ENCODE measurements at places on chromosomes 12 and 14.

GRCh38 chr12:13661005-13661887 is 320.2 kb downstream of the GRIN2B start:
- no peak for DNase-seq

GRCh38 chr12:118374909-118375308 is 1.4 kb upstream of the SUDS3 start:
- DNase-seq = no peak

DNA sequence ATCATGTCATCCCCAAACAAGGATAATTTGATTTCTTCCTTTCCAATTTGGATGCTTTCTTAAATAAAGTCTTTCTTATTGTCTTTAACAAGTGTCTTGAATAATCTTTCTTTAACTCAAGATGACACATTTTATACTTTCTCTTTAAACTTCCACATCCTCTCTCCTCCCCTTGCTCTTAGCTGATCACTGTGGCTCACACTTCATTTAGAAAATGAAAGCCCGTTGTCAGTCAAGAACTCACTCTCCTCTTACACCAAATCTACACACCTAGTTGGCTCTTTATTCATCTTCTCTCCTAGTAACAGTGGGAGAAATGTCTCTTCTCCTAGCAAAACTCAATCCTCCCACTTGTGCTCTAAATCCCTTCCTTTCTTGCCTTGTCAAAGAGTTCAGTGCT is 10.4 kb upstream of the RMST start:
- DNase-seq = no peak

DNA sequence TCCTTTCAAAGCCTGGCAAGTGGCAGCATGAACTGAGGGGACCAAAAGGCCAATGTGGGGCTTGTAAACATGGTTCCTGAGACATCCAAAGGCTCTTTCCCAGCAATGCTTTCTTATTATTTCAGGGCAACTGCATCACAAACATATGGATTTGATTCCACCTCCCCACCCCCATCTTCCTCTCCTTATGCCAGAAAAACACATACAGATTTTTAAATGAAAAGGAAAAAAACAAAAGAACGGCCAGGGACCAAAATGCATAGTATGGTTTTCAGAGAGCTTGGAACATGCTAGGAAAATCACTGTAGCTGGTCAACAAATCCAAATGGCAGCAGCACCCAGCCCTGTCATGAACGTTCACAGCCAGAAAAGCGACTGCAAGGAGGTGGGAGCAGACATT is 167.6 kb downstream of the ANO2 start:
- DNase-seq = no peak

DNA sequence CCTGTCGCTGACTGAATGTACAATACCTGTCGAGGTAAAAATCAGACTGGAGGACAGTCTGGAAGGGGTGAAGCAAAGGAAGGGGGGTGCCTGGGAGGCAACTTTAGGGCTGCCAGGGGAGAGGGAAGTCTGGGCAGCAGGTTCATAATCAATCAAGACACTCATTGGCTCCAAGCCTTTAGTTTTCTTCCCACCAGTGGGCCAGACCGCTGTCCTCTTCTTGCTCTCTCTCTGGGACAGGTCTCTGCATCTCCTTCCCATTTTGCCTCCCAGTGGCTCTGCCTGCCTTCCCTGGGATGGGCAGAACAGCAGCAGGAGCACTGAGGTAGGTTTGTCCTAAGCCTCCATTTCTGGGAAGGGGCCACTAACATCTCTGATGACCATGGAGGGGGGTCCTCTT is 206.5 kb downstream of the TTC8 start:
- DNase-seq = no peak

GRCh38 chr12:107486140-107486892 is 199.3 kb upstream of the PWP1 start:
- no peak for DNase-seq

- no peak for DNase-seq
These were observed 611.0 kb downstream of the CCER1 start for GRCh38 chr12:90343966-90344365.

- DNase-seq = no peak
These were observed 723.4 kb upstream of the MDGA2 start for GRCh38 chr14:48398675-48399282.

DNA sequence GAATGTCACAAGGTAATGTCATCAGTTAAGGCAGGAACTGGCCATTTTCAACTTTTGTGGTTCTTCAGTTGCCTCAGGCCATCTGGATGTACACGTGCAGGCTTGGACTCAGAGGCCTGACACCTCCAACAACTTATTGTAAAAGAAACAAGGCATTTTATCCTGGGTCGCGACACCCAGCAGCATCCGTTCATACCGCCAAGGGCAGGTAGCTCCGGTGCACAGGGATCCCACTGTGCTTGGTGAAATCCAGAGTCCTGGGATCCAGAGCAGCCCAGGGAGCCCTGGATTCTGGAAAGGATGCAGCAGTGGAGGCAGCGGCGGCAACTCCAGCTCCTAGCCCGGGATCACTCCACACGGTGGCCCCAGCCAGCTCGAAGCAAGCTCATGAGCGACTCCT is 380.9 kb upstream of the STXBP6 start:
- DNase-seq = no peak

DNA sequence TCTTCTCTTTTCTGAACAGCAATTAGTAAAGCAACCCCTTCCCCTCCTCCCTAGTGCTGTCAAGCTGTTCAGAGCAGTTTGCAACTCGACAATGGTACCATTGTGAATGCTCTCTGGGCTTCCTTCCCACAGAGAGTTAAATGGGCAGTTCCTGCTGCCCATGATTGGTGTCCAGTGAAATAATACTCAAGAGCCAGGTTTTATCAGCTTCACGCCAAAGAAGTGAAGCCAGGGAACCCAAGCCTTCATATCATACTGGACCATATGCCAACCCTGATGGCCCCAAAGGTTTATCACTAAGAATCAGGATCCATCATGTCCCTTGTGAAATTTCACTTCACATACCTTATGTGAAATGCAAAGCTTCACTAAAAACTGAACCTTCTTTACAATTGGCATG is 24.7 kb downstream of the INSM2 start:
- no peak for DNase-seq

DNA sequence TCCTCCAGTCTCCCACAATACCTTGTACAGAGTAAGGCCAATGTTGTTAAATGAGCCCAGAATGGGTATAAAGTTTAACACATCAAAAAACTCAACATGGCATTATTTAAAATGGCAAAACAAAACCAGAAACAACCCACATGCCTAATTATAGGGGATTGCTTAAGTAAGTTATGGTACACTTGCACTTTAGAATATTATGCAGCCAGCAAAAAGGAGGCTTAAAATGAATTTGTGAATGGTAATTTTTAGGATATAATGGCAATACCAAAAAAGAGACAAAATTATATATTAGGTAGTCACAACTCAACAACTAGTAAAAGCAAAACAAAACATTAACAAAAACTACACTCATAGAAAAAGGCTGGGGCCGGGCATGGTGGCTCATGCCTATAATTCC is 39.7 kb downstream of the SYNE3 start:
- no peak for DNase-seq

- DNase-seq = no peak
These were observed 20.9 kb upstream of the KRAS start for GRCh38 chr12:25271486-25272098.

DNA sequence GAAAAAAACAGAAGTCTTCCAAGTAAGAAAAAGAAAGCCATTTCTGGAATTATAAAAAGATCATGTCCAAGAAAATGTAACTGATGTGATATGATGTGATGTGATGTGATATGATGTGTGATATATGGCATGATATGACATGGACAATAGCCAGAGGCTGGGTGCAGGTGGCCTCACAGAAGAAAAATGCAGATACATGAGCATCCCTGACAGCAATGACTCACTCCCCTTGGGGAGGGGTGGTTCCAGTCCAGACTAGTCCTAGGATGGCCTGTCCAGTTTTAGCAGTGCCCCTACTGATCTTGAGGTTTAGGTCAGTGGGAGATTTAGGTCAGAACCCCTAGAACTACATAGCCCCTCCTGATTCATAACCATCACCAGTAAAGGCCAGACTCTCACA is 3.5 kb upstream of the RHOJ start:
- no peak for DNase-seq

DNA sequence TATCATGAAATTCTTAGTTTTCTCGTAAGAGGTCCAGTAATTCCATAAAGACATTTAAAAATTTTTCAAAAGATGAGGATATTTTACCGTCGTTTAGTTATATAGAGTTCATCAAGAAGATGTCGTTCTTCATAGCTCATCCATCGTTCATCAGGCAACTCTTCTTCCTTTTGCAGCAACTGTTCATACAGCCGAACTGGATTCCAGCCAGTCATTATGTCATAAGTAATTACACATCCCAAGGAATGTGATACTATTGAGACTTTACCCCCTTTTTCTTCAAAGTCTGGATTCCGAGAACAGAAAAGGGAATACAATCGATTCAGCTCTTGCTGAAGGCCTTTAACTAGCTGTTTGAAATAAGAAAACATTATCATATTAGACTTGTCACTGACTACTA is 90.3 kb downstream of the DDHD1 start:
- DNase-seq = no peak

DNA sequence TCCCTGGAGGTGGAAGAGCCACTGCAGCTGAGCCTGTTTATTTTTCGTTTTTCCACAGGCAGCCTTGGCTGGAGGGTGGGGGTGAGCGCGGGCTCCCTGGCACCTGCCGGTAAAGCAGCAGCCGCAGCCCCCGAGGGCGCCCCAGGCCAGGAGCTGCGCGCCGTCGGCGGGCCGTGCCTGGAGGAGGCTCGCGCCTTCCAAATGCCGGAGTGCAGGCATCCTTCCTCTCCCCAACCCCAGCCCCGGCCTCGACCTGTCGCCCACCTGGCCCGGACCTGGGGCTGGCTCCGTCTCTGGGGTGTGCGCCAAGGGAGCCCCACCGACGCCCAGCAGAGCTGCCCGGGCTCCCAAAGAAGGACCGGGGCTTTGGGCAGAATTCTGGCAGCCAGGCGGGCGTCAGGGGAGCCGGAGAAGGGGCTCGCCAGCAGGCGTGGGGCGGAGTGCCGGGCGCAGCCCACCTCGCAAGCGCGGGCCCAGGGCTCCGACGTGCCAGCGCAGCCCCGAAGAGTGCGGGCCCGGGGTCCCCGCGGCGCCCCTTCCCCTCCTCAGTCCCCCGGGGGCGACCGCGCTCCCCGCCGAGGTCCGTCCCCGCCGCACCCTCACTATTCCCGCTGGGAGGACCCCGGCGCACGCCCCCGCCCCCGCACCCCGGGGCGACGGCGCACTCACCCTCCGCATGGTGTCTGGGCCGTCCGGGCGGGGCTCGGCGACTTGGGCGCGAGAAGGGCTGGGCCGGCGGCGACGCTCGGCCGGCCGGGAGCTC is 130.3 kb downstream of the NDUFA12 start:
- no peak for DNase-seq

DNA sequence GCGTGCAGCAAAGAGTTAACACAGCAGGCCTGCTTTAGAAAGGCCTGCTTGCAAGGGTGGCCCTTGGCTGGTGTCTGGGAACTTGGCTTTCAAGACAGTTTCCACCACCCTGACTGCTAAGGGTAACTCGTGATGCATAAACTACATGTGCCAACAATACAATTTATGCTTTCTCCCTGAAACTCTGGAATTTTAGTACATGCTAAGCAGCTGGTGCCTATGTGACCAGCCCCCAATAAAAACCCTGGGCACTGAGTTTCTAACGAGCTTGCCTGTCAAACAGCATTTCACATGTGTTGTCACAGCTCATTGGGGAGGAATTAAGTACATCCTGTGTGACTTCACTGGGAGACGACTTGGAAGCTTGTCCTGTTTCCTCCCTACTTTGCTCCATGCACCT is 133.1 kb downstream of the SLC5A8 start:
- DNase-seq = no peak

GRCh38 chr14:64891839-64892375 is 12.2 kb upstream of the SPTB start:
- no peak for DNase-seq

DNA sequence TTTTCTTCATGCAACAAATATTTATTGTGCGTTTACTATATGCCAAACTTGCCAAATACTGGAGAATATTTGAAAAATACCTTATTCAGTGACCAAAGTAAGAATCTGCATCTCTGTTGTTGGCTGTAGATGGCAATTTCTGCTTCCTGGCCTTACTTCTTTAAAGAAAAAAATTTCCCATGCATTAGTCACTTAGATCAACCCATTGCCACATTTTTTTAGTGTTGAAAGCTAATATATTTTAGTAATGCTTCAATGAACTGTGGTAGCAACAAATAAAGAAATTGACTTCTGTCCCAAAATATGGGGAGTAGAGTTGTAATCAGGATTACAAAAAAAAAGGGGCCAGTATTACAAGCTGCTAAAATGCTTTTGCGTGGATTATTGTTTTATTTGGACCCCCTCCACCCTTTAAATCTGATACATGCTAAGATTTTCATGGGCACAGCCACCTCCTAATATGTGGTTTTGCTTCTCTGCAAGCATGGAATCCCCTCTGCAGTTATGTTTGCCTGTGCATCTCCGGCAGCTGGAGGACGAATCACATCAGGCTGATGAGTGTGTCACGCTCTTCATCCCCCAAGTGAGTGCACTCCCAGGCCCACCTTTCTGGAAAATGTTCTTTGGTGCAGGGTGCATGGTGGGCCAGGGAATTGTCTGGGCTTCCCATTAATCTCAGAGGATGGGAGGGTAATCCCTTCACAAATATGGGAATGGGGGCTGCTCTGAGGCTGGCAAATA is 38.1 kb upstream of the PTCSC3 start:
- DNase-seq = no peak

DNA sequence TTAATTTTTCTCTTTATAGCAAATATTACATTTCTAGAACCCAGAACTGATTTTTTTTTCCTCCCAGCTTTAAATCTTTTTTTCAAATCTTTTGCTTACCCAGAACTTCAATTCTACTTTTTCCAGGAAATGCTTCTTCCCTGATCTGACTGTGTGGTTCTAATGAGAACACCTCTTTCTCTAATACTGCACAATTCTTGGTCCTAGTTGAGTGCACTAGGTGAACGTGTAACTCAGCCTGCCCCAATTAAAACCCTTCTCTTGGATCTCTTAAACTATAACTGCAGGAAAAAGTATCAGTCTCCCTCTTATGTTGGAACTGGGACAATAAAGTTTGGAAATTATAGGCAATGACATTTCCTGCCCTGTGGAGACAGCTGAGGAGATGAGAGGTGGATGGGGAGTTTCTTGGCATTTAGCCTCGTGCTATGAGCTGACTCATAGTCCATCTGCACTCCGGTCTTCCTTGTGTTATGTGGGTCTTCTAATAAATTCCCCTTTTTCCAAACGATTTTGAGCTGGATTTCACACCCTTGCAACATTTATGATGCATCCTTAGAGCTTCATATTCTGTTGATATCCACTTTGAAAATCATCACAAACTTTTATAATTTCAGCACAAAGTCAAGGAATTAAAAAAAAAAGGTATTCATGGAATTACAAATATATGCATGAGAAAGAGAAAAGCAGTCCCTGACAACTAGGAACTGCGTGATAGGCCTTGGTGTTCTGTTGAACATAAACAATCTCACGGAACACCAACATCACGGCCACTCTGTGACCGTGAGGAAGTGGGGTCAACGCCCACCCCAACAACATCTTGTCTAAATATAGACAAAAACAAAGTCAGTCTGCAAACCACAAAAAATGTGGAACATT is 52.4 kb downstream of the BRMS1L start:
- DNase-seq = no peak

DNA sequence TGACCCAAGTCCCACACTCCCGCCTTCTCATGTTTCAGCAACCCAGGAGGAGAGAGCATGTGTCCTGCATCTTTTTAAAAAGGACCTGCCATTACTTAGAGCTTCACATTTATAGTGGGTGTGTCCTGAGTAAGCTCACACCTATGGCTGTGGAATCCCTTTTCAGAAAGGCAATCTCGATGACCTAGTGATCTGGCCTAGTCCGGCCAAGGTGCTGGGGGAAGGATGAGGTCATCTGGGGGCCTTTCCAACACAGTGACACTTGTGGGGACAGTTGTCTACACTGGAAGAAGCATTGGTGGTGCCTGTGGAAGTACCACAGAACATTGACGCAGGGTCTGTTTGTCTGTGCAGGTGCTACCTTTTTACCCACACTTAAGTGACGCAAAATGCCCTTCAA is 8.2 kb downstream of the TCP11L2 start:
- DNase-seq = no peak

All from activated CD8-positive, alpha-beta memory T cell treated with anti-CD3 and anti-CD28 coated beads for 48 hours (primary cell).